ENCODE measurements at places on chromosomes 1 and 21.

DNA sequence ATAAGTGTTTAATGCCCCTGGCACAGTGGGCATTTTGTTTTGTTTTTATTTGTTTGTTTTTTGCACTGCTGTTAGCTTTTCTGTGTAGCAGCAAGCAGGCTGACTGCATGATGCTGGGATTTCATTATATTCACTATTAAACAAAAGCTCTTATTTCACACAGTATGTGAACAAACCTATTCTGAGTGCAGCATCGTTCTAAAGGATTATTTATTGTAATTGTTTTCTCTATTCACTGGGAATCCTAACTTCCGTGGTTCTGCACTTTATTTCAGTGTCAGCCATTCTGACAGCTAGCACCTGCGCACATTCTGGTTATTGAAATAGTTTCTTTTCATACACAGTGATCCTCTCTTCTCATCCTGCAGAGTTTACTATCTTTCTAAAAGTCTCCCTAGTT lies 595.0 kb downstream of the NEGR1 start:
- no peak for DNase-seq

DNA sequence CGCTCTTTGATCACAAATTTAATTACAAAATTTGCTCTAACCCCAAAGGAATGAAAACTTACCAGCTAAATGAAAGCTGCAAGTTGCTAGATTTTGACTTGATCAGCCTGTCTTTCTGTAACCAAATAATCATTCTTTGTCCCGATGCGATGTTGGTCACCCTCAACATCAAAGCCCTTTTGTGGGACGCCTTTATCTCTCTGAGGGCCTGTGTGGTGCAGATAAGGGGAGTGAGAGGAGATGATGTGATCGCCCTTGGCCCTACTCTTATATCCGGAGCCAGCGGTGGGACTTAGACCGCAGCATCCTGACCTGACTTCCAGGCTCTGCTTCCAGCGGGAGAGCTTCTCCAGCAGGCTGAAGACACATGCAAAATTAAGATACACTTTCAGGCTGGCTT lies 19.3 kb upstream of the UMODL1 start:
- no peak for DNase-seq

DNA sequence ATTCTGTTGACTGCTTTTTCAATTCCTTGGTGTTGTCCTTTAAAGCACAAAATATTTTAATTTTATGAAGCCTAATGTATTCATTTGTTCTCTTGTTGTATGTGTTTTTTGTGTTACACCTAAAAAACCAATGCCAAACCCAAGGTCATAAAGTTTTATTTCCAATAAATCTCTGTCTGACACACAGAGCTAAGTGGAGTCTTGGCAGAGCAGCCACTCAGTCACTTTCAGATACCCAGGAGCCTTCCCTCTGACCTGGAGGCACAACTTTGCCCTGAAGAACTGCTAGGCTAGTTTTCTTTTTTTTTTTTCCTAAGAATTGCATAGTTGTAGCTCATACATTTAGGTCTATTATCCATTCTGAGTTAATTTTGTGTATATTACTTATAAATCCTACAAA lies 71.2 kb upstream of the BCL9 start:
- DNase-seq: no peak

DNA sequence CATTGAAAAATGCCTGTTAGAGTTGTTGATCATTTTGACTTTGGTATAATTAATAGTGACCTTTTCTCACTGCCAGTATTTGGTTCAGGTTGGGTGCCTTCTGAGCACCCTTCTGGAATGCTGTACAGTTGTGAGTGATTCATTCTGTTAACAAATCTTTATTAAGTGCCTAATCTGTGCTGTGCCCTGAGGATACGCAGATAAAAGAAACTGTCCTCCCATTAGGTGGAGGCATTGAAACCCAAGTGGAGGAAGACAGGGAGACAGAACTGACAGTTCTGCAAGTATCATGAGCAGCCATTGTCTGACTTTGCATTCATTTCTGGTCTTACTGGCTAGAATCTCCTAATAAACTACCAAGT lies 76.1 kb upstream of the ZNF326 start:
- no peak for DNase-seq

GRCh38 chr1:227996187-227996950 lies 10.4 kb upstream of the WNT3A start:
- no peak for DNase-seq

DNA sequence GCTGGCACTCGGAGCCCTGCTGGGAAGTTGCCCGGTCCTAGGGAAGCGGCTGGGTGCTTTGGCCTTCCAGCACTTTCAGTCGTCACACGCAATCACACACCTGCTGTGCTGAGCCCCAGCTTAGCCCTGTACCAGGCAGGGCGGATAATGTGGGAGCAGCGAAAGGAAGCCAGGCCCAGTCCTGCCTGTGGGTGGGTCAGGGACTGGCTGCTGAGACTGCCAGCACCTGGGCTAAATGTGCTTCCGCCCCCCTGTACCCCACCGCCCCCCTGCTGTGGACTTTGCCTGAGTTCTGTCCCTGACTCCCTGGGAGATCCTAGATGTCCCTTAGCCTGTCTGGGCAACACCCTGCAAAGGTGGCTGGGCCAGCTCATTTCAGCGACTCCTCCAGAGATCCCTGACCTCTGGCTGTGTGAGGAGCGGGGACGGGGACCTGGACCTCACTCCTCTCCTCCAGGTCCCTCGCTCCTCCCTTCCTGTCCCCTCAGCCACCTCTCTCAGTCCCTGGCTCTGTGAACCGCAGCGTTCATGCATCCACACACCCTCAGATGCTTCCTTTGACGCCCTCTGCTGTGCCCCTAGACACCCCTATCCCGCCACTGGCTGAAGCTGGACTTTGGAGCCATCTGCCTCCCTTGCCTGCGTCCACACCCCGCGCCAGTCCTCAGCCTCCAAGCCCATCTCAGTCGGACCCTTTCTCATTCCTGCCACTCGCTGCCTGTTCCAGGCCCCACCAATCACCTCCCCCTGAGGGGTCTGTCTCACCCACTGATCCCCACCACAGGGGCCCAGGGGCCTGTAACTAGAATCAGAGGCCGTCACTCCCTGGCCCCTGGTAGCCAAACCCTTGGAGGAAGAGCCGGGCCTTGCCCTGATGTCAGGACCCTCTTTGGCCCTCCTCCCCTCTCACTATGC lies 1.4 kb downstream of the MMEL1 start:
- no peak for DNase-seq

- no peak for DNase-seq
Measured at GRCh38 chr1:10941891-10942541, 70.4 kb upstream of the TARDBP start.

- no peak for DNase-seq
Measured at GRCh38 chr1:212228591-212229119, 56.6 kb upstream of the PPP2R5A start.

DNA sequence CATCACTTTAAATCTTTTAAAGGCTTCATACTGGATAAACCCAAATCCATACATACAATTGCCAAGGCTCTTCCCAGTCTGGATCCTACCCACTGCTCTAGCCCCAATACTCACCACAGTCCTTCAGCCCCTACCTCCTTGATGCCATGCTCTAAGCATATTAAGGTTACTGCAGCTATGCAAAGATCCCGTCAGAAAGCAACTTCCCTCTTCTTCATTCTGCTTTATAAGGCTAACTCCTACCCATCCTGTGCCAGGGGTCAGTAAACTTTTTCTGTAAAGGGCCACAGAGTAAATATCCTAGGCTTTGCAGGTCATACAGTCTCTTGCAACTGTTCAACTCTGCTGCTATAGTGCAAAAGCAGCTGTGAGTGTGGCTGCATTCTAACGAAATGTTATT lies 34.3 kb upstream of the MTF1 start:
- no peak for DNase-seq

DNA sequence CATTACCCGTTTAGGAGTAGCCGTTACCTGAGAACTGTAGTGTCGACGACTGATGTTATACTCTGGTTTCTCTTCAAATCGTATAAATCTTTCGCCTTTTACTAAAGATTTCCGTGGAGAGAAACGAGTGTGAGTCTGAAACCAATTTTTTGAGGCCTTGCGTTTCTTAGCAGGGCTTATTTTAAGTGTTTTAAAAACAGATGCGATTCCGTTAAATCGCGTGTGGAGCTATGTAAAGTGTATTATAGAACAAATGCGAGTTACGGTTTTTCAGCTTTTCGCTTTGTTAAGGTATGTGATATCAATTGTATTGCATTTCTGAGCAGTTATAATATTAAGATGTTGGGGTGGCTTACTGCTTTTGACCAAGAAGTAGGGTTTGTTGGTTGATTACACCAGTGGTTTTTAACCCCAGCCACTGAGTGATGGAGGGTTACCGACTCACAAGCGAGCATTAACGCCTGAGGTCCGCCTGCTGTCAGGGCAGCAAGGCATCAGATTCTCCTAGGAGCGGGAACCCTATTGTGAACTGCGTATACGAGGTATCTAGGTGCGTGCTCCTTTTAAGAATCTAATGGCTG lies 18.0 kb downstream of the KIAA2013 start:
- peak; percentile 99 for DNase-seq

- DNase-seq: no peak
Measured at GRCh38 chr21:46540087-46540710, 64.7 kb downstream of the S100B start.

- no peak for DNase-seq
Measured at GRCh38 chr1:48903291-48903690, 126.6 kb upstream of the BEND5 start.

DNA sequence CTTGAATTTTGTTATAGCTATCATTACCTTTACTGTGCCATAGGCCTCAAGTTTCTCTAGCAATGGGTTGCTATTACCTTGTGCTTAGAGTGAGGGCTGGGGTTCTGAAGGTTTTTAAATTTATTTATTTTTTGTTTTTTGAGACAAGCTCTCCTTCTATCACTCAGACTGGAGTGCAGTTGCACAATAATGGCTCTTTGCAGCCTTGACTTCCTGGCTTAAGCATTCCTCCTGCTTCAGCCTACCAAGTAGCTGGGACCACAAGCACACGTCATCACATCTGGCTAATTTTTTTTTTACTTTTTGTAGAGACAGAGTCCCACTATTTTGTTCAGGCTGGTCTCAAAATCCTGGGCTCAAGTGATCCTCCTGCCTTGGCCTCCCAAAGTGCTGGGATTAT lies 41.5 kb downstream of the SNX27 start:
- no peak for DNase-seq

DNA sequence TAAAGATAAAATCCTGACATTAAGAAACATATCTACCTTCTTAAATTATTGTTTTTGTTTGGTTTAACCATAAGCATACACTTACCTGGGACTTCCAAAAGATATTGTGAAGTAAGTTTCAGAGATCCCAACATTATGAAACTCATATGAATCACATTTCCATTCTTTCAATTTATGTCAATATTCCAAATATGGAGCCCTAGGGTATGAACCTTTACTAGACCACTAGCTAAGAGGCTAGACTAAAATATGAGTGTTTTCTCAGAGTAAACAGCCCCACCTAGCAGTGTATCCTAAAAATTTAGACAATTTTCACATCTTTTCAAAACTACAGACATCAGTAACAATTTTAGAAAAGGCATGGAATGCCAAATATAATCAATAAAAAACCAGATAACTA lies 24.4 kb downstream of the SCAF4 start:
- DNase-seq: no peak

- DNase-seq: no peak
Measured at GRCh38 chr1:209609791-209610630, 26.5 kb downstream of the CAMK1G start.

- no peak for DNase-seq
Measured at GRCh38 chr1:209406595-209406994, 176.9 kb upstream of the CAMK1G start.

- no peak for DNase-seq
Measured at GRCh38 chr1:10860682-10861081, 64.2 kb upstream of the CASZ1 start.

- DNase-seq: no peak
Measured at GRCh38 chr1:225651376-225651871, 1.5 kb downstream of the ENAH start.

GRCh38 chr1:234250747-234251146 lies 122.5 kb upstream of the COA6 start:
- DNase-seq: no peak

GRCh38 chr1:29824025-29824424 lies 587.7 kb downstream of the PTPRU start:
- DNase-seq: no peak

- no peak for DNase-seq
Measured at GRCh38 chr21:41895643-41896493, 16.7 kb upstream of the PRDM15 start.

GRCh38 chr1:198655459-198656121 lies 16.8 kb downstream of the PTPRC start:
- DNase-seq: no peak

DNA sequence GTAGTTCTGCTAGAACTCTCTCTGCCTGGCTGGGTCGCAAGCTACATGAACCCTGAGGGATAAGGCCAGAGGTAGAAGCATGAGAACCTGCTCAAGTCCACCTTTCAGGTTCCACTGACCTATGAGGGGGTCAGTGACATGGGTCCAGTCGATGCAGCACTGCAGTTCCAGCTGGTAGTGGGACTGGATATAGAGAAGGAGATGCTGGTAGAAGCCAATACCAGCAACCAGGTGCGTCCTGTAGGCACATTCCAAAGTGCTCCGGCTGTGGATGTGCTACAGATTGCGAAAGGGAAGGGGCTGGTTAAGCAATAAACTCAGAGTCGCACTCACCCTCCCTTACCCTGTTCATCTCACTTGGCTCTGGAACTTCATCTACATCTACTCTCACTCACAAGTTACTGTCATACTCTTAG lies 5.7 kb downstream of the SMG5 start:
- no peak for DNase-seq

DNA sequence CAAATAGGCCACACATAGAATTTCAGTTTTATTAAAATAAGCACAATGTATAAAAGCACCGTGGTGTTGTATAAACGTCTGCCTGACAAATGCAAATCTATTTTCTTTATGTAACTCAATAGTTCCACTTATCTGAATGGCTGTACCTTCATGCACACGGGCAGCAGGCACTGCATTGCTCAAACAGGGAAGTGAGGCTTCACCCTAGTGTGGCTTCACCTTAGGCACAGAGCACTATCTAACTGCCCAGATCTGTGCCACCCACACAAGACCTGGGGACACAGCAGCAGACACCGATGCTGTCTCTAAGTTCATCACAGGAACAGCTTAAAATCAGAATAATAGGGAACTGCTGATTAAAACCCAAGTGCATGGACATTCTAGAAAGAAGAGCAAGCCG lies 6.0 kb upstream of the KNCN start:
- DNase-seq: no peak

DNA sequence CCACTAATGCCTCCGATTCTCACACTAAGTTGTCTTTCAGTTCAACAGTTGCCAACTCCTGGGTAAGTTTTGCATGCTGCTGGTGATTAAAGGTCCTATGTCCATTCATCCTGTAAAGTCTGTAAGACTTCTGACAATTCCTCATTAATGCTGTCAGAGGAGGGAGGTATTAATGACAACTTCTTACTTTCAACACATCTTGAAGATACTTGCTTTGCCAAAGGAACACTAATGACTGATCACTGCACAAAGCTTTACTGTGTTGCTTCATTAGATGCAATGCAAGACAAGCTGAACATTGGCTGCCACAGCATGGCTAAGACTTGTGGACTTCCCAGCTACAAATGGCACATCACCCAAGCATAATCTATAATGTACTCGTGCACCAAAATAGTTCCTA lies 114.6 kb upstream of the PRDX6 start:
- no peak for DNase-seq

All from DMS 273 treated with DMSO at 0.1 percent for 48 hours (cell line).